Uterus (tissue), 4 donors: ENCODE measurements at places on chromosomes 5 and 9.

- H3K27ac ChIP-seq: no peak overlapping the region
- DNase-seq: no peak
- no peaks in the 10 kb centered on the region for H3K36me3 ChIP-seq
- H3K4me1 ChIP-seq: no peaks in the 10 kb centered on the region
- no peak overlapping the region for H3K4me3 ChIP-seq
- H3K27me3 ChIP-seq: no peaks in the 10 kb centered on the region
Measured at GRCh38 chr9:32255026-32255425, 129.4 kb upstream of the ACO1 start.

GRCh38 chr9:8419596-8420275, 620.2 kb upstream of the DMAC1 start:
- H3K4me1 ChIP-seq: no peaks in the 10 kb centered on the region
- no peak for DNase-seq
- no peak overlapping the region for H3K4me3 ChIP-seq
- no peak overlapping the region for H3K27ac ChIP-seq

DNA sequence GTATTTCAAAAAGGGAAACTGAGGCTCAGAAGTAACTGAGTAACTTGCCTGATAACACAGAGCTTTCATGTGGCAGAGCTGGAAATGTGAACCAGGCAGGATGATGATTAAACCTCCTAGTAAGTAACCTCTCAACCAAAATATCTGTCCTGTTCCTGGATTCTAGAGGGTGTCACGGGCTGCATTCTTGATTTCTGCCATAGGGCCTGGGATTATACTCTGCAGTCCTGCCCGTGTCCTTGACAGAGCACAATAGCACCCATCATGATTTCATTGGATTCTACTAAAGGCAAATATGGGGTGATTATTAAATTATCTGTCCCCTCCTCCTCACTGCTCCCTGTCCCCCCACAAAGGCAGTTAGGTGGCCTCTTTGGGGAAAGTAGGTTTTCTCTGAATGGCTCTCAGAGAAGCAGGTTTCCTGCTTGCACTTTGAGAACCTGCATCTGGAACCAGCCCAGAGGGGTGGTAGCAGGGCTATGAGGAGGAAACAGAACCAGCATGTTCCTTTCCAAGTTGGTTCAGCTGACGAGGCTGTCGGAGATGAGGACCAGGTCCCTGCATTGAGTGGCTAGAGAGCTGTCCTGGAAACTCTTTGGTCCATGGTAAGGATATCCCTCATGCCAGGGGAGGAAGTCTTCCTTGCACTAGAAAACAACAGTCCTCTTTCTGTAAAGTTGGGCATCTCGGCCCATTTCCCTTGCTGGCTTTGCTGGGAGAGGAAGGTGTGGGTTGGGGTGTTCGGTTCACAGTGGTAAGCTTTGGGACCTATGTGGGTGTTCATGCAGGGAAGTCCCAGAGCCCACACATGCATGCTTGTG, 36.6 kb downstream of the PPARGC1B start:
- no peaks in the 10 kb centered on the region for H3K4me1 ChIP-seq
- H3K4me3 ChIP-seq: no peak overlapping the region
- no peaks in the 10 kb centered on the region for H3K36me3 ChIP-seq
- H3K27ac ChIP-seq: no peak overlapping the region

DNA sequence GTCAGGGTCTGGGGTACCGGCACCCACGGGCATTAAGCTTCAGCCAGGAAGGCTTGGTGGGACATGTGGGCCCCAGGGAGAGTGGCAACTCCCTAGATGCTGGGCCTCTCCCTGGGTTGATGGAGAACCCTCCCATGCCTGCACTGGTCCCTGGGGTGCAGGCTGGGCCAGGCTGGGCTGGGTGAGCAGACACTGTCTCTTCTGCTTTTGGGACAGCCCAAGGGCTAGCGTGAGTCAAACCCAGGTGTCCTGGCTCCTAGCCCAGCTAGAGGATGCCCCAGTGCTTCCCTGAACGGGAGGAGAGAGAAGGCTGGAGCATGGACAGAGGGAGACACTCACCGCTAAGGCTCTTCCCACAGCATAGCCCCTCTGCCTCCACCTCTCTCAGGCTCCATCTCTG, 5.7 kb upstream of the AQP7 start:
- no peaks in the 10 kb centered on the region for H3K36me3 ChIP-seq
- H3K27me3 ChIP-seq: no peaks in the 10 kb centered on the region
- H3K4me1 ChIP-seq: no peaks in the 10 kb centered on the region
- DNase-seq: no peak
- no peak overlapping the region for H3K4me3 ChIP-seq
